ENCODE measurements at places on chromosomes 5 and 9. TPM values are rescaled to one million over a fixed set of nuclear protein-coding genes. Genes with fewer than 3 reads are reported as not detected.

- DNase-seq: no peak
These were observed 109.8 kb upstream of the ST8SIA4 start for GRCh38 chr5:101012880-101013279.

DNA sequence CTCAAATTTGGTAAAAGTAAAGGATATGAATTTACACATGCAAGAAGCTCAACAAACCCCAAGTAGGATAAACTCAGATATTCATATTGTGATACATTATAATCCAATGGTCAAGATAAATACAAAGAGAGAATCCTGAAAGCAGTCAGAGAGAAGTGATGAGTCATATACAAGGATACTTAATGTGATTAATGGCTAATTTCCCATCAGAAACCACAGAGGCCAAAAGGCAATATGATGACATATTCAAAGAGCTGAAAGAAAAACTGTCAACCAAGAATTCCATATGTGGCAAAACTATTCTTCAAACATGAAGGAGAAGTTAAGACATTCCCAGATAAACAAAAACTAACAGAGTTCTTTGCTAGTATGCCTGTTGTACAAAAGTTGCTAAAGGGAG, 19.5 kb upstream of the IRF1 start:
- no peak for DNase-seq

Gene PLGRKT
- total RNA-seq: 30.5 TPM

DNA sequence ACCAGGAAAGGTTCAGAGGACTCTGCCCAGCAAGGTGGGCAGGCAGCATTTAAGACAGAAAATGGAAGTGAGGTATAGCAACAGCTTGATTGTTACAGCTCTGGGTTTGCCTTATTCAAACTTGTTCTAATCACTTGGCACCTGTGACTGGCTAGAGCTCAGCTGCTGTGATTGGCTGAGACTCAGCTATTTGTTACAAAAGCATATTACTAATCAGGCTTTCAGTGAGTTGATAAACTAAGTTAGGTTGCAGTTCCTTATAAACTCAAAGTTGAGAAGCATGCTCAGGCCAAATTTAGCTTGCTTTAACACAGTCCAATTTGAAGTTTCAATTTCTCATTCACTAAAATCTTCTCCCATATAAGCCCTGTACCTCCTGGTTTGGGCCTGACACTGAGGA, 56.3 kb downstream of the GDA start:
- no peak for DNase-seq

Gene ALAD
- total RNA-seq: 30.7 TPM

Gene SPAG8
- 1.3 TPM for total RNA-seq

Gene ZNF622
- 28.6 TPM for total RNA-seq

Data from activated CD8-positive, alpha-beta T cell treated with anti-CD3 and anti-CD28 coated beads, Interleukin-2, amount 10 ng/mL, durations not matched to agents 7 days and 5 days (primary cell).